ENCODE measurements at places on chromosomes 5 and 9. TPM values are rescaled to one million over a fixed set of nuclear protein-coding genes. Genes with fewer than 3 reads are reported as not detected.

DNA sequence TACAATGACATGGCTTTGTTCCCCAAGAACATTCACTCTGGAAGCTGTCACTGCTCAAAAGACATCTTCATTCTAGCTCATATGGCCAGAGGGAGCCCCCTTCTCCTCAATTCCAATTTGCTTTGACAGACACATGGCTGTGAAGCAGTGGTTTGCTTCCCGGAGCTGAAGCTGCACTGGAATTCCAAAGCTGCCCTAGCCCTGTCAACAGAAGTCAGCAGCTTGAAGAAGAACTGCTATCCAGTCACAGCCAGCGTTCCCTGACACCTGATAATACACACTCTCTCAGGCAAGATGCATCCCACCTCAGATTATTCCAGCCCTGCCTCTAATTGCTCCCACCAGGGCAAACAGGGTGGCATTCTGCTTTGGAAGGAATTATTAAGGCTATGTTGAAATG is 93.7 kb downstream of the SEMA5A start:
- DNase-seq: no peak

DNA sequence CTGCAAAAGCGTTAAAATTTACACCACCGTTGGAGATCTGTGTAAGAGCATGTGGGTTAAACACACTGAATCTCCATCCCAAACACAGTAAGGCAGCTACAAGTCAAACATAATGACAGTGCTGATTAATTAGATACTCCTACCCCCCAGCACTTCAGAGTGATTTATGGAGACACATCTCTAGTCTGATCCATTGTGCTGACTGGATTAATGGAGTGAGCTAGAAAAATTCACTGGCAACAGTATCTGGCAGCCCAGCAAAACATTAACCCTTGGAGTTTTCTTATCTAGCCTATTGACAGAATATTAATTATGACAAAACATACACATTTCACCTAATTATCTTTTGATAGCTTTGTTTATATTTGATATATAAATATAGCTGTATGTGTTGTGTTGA is 188.6 kb upstream of the ISL1 start:
- peak; percentile 4 for DNase-seq

DNA sequence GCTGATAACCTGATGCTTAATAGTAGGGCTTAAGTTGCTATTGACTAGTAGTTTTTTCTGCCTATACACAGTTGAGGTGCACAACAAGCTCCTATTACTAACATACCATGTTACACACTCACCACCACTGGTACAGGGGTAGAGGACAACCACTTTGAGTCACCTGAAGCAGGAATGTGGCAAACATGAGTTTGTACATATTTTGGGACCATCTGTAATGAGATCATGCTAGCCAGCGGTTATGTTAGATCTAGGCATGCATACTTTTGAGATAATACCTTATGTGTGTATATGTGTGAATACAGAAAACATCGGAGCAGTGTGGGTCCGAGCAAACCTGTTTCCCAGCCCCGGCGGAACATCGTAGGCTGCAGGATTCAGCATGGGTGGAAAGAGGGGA is 72.8 kb upstream of the NXNL2 start:
- no peak for DNase-seq

The OBP2B gene
- polyA plus RNA-seq: not detected

Data from right lung (tissue), 10 donors.